ENCODE measurements at places on chromosomes 1 and 21.

GRCh38 chr1:28266920-28267322 lies 7.6 kb downstream of the SESN2 start:
- DNase-seq = no peak

DNA sequence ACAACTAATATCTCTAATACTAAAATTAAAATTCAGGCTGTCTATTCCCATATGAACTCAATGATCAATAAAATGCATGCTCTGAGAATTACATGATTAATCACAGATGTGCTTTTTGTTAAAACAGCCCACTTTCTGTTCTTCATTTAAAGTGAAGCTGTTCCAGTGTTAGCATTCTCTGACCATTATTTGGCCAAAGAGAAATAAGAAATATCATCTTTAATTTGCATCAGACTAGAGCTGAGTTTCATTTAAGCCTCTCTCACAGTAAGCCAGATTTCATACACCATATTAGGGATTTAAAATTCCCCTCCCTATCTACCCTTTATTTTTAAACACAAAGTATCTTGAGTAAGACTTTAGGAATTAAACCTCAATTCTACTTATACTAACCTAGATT lies 261.6 kb downstream of the TPR start:
- no peak for DNase-seq

GRCh38 chr1:235527196-235527814 lies 23.1 kb upstream of the B3GALNT2 start:
- DNase-seq = no peak

GRCh38 chr1:4700801-4701200 lies 46.4 kb downstream of the AJAP1 start:
- DNase-seq = peak; percentile 72

- no peak for DNase-seq
Observed at GRCh38 chr21:39095681-39096080, 87.6 kb downstream of the PSMG1 start.

GRCh38 chr1:9629445-9630201 lies 21.9 kb upstream of the PIK3CD start:
- no peak for DNase-seq

DNA sequence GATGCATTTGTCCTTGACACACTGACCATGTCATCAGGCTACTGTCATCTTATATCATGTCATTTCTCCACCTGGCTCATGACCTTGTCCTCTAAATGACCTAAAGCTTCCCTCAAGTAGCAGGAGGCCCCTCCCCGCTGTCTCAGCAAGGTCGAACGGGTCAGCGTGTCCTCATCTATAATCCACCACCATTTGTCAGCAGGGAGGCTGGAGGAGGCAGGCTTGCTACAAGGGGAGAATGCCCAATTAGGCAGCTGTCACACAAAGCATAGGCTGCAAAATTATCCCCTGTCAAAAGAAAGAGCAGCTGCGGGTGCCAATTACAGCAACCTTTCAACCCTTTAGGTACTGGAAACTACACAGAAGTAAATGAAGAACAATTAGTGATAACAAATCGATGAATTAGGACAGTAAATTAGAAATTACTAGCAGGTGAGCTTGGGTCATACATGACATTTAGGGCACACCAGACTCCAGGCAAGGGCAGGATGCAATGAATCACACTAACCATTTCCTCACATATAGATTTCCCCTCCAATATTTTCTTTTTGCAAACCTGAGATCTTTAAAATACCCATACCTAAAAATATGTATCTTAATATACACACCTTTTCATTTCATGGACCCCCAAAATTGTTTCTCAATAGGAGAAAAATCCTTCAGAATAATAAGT lies 61.2 kb downstream of the NRIP1 start:
- no peak for DNase-seq

DNA sequence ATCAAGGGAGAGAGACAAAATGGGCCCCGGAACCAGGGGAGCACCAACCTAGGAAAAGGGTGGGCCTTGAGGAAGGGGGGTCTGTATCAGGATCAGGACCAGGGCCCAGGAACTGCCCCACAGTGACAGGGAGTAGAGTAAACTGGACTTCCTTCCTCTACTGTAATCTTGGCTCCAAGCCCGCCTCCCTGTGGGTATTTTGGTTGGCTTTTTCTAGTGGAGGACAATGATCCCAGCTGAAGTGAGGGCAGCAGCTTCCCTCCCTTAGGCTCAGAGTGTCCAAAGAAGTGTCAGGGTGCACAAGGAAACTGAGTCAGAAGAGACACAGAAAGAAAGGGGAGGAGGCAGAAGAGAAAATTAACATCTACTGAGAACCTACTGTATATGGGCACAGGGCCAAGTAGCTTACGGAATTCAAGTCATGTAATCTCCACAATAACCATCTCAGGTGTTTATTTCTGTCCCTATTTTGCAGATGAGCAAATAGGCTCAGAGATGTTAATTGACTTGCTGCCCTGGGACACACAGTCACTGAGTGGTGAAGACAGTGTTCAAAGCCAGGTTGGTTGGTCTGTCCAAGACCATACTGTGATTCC lies 4.8 kb downstream of the UBQLN4 start:
- no peak for DNase-seq

GRCh38 chr1:62832276-62832675 lies 48.3 kb downstream of the ATG4C start:
- peak; percentile 16 for DNase-seq

DNA sequence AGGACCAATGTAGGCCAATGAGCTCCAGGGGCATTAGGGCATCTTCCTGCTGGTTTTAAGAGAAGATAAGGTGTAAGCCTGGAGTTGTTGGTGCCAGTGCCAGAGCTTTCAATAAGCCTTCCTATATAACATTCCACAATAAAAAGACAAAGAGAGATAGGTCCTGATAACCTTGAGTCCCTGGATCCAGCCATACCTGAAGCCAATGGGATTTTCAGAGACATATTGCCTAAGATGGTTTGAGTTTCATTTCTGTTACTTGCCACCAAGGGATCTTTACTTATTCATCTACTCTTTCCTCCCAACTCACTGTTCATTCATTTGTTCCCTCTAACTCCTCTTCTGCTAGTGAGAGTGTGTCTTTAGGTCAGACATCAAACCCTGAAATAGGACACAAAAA lies 68.8 kb upstream of the CAPZB start:
- DNase-seq = no peak

- peak; percentile 3 for DNase-seq
Observed at GRCh38 chr1:196608390-196609369, at the start of gene KCNT2. KCNT2 (minus strand) TSS chr1:196608440; CDS start chr1:196608309, 131 bp downstream.

DNA sequence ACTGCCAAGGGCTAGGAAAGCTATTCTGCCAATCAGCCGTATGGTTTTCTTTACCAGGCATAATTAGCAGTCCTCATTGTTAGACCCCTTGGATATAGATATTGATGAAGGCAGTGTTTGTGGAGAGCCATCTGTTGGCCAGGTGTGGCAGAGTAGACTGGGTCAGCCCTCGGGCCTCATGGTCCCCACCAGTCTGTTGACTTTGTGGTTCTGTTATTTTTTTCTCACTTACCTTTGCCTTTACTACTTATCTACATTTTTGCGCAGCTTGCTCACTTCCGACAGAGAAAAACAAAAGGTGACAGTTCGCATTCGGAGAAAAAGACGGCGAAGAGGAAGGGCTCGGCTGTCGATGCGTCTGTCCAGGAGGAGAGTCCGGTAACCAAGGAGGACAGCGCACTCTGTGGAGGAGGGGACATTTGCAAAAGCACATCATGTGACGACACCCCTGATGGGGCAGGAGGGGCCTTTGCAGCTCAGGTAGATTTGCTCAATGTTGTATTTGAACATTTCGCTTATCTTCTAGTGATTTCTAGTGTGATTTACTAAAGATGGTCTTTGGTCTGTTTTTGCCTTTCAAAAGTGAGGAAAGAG lies 2.3 kb downstream of the PCNT start:
- DNase-seq = no peak

- DNase-seq = peak; percentile 79
Observed at GRCh38 chr1:207828485-207829158, 76.8 kb downstream of the CD46 start.

- no peak for DNase-seq
Observed at GRCh38 chr1:95770581-95770980, 536.6 kb downstream of the RWDD3 start.

All from hippocampal formation (tissue), 2 donors.